NCI-H1436 (cell line): ENCODE measurements at places on chromosomes 12 and 14.

- no peak for DNase-seq
Measured at GRCh38 chr14:79581912-79582576, 629.3 kb downstream of the DIO2 start.

DNA sequence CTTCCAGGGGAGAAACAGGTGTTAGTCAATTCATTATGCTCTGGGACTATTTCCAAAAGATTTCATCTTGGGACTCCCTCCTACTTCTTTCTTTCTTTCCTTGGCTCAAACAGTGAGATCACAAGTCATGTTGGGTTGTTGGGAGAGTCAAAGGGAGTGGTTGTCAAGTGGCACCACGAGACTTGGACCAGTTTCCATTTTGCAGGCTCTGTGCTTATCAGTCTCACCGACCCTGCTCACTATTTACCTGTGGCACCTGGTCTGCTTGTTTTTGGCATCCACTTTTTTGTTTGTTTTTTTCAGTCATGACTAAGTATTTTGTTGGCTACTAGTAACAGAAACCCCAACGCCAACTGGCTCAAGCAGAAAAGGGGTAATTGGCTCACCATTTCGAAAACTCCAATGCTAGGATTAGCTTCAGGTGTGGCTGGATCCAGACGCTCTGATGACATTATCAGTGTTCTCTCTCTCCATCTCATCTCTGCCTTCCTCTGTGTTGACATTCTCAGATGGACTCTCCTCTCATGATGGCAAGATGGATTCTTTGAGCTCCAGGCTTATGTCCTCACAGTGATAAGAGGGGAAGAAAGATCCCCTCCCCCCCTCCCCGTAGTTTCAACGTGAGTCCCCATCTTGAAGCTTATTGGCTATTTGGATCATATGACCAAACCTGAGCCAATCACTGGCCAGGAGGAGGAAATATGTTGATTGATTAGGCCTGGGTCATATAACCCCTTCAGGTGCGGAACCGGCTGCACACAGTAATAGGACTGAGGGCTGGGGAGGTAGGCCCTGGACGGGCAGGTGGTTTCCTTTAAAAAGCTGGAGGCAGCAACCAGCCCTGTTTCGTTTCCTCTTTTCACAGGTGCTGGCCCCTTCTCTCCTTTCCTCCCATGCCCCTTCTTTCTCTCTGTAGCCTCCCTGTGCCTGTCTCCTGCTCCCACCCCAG, 84.2 kb downstream of the AACS start:
- no peak for DNase-seq

- DNase-seq, result no peak
Measured at GRCh38 chr12:110247340-110248095, 33.5 kb upstream of the ATP2A2 start.

- DNase-seq, result no peak
Measured at GRCh38 chr12:18387706-18388105, 126.4 kb downstream of the PIK3C2G start.

DNA sequence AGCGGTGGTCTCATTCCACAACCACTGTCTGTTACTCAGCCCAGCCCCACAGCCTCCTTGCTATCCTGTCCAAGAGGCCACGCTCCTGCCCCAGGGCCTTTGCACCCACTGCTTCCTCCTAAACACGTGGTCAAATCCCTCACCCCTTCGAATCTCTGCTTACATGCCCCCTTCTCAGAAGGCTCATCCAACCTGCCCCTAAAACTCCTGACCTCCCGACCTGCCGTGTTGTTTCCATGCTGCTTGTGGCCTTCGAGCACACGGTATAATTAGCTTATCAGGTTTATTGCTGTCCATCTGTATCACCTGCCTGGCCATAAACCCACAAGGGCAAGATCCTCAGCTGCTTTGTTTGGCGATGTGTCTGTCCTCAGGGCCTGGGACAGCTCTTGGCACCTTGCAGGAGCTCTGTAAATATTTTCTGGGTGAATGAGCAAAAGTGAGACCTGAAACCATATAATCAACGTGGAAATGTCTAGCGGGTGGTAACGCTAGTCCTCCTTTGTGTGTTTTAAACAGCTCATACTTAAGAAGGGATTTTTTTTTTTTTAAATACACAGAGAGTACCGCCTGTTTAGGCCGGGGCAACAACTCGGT, 36.0 kb downstream of the SCARB1 start:
- DNase-seq, result no peak

DNA sequence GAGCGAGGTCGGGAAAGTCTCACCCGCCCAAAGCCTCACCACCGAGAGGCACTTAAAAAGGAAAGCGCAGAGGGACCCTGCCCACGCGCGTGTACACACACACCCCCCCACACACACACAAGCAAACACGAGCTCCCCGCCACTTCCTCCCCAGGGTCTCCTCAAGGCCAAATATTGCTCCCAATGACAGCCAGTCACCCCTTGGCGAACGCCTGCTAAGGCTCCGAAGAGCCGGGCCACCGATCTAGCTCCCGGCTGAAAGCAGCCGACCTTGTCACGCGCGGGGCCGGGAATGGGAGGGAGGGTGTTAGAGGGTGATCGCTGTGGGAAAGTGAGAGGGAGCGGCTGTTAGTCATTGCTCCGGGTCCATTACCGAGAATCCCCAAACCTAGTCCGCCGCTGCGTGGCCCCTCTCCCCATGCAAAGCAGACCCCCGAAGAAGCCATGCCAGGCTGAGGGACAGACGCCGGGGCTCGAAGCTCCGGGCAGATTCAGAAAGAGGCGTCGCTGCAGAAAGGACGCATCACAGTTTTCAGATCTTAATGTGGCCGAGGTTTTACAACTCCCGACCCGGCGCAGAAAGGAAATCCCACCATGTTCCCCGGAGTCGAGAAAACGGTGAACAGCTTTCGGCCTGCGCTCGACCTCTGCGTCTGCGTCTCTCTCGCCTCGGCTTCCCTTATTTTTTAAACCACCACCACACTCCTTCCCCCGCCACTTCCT, 2.6 kb downstream of the BMP4 start:
- DNase-seq, result no peak

GRCh38 chr14:22973217-22974032, 8.9 kb downstream of the AJUBA start:
- DNase-seq, result peak; percentile 10

DNA sequence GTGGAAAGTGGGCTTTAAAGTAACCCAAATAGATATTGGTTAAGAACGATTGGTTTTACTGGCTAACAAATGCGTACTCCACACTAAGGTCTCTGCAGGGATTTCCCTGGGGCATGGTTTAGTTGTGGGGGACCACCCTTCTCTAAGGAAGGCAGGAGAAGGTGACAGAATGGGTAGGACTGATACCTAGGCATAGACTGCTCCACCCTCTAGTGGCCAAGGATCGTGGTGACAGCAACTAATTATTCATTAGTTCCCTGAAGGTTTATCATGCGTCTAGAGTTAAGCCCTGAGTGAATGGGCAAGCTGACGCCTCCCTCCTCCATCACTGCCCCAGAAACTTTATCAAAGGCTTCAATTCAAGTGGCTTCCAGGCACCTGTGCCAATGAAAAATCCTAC, 9.1 kb downstream of the FAM181A start:
- DNase-seq, result peak; percentile 6

- DNase-seq, result no peak
Measured at GRCh38 chr12:115932066-115932465, 345.4 kb downstream of the MED13L start.

GRCh38 chr12:62679608-62680007, 213.0 kb downstream of the MON2 start:
- DNase-seq, result peak; percentile 2
